ENCODE measurements at places on chromosomes 11 and 22.

DNA sequence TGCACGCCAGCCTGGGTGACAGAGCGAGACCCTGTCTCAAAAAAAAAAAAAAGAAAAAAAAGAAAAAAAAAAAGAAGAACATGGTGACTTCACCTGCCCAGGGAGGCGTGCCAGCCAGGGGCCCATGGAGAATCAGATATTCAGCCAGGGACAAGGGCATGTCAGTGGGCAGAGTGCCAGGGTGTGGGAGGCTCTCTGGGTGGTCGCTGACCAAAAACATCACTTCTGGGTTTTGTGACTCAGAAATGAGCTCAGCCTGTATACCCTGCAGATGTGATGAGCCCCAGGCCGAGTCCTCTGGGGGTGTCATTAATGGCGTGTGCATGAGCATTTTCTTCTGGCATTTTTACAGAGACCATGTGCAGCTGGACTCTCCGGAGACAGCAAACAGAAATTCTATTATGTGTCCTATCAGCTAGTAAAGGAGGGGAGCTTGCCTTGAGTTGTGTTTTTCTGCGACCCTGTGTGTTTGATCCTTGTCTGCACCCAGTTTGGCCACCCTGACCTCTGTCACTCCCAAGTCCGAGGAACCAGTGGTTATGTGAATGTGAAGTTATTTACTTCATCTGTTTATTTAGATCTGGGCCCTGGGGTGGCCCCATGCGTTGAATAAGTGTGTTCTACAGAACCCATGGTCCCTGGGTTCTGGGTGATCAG is 53.6 kb downstream of the BCR start:
- no peaks in the 10 kb centered on the region for H3K27me3 ChIP-seq
- DNase-seq: no peak
- H3K4me1 ChIP-seq: peaks cover 36% of the 10 kb centered on the region

DNA sequence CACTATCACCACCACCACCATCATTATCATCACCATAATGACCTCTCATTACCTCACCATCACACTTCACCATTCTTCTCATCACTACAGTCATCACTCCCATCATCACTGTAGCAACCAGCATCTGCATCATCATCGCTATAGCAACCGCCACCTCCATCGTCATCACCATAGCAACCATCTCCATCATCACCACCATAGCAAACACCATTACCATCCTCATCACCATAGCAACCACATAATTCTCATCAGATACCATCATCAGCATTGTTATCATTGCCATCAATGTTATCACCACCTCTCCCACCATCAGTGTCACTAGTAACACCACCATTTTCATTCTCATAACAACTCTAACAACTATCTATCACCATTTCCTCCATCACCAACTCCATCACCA is 23.1 kb upstream of the CD82 start:
- no peaks in the 10 kb centered on the region for H3K4me1 ChIP-seq
- no peak overlapping the region for H3K4me3 ChIP-seq
- H3K27me3 ChIP-seq: no peaks in the 10 kb centered on the region
- peak; percentile 5 for DNase-seq
- H3K36me3 ChIP-seq: no peaks in the 10 kb centered on the region

GRCh38 chr11:81647374-81647773 is 1086.3 kb downstream of the FAM181B start:
- H3K27me3 ChIP-seq: no peaks in the 10 kb centered on the region
- no peak for DNase-seq
- H3K4me1 ChIP-seq: no peaks in the 10 kb centered on the region
- no peaks in the 10 kb centered on the region for H3K36me3 ChIP-seq

GRCh38 chr11:74866557-74866956 is 82.3 kb downstream of the XRRA1 start:
- no peaks in the 10 kb centered on the region for H3K4me1 ChIP-seq
- H3K4me3 ChIP-seq: no peak overlapping the region
- no peak for DNase-seq
- H3K27ac ChIP-seq: no peak overlapping the region
- no peaks in the 10 kb centered on the region for H3K27me3 ChIP-seq
- peaks cover 22% of the 10 kb centered on the region for H3K36me3 ChIP-seq

DNA sequence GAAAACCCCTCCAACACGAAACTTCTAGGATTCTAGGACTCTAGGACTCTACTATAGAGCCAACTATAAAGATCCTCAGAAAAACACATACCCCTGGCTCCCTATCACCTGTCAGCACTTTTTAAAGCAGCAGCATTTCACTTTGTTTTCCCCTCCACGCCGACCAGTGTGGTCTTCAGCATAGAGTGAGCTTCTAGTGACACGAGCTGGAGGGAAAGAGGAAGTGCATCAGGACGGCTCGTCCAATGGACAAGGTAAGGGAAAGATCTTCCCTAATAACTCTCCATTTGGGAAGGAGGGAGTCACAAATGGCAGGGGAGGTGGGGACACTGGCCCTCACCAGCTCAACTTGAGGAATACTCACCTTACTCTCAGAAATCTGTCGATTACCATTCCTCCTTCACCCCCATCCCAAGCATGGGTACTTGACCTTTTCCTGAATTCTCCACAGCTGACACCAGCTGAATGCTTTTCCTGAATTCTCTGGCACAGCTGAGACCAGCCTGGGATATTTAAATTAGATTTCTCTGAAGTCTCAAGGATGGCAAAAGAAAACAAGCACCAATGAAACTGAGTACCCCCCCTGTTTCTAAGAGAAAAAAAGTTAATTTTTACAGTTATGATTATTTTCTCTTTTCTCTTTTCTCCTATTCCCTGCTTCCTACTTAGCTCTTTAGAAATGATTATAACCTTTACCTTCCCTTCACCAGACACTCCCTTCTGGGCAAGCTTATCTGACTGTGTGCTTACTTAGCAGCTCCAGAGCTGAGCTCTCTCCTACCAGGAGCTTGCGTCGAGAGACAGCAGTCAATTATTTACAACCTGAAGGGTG is 33.3 kb upstream of the NNMT start:
- H3K4me3 ChIP-seq: no peak overlapping the region
- peak; percentile 58 for DNase-seq
- H3K27me3 ChIP-seq: no peaks in the 10 kb centered on the region
- H3K4me1 ChIP-seq: no peaks in the 10 kb centered on the region

GRCh38 chr11:71144736-71145135 is 107.6 kb downstream of the SHANK2 start:
- H3K4me1 ChIP-seq: no peaks in the 10 kb centered on the region
- H3K4me3 ChIP-seq: no peak overlapping the region
- DNase-seq: no peak
- no peaks in the 10 kb centered on the region for H3K36me3 ChIP-seq
- no peak overlapping the region for H3K27ac ChIP-seq
- H3K27me3 ChIP-seq: no peaks in the 10 kb centered on the region

GRCh38 chr22:37285937-37286336 is 3.6 kb downstream of the CYTH4 start:
- peaks cover 32% of the 10 kb centered on the region for H3K36me3 ChIP-seq
- H3K27me3 ChIP-seq: no peaks in the 10 kb centered on the region
- H3K27ac ChIP-seq: no peak overlapping the region
- H3K4me3 ChIP-seq: no peak overlapping the region

- no peak for DNase-seq
- peaks cover 18% of the 10 kb centered on the region for H3K4me1 ChIP-seq
- no peaks in the 10 kb centered on the region for H3K36me3 ChIP-seq
- H3K27ac ChIP-seq: no peak overlapping the region
- H3K27me3 ChIP-seq: no peaks in the 10 kb centered on the region
Observed at GRCh38 chr22:37681001-37681424, 5.1 kb upstream of the NOL12 start.

- no peak overlapping the region for H3K4me3 ChIP-seq
- H3K4me1 ChIP-seq: peaks cover 35% of the 10 kb centered on the region
- no peak overlapping the region for H3K27ac ChIP-seq
- no peaks in the 10 kb centered on the region for H3K27me3 ChIP-seq
- no peak for DNase-seq
Observed at GRCh38 chr11:66332371-66333219, 3.6 kb downstream of the RIN1 start.

- peaks cover 3% of the 10 kb centered on the region for H3K27me3 ChIP-seq
- no peaks in the 10 kb centered on the region for H3K36me3 ChIP-seq
- H3K27ac ChIP-seq: no peak overlapping the region
- no peak overlapping the region for H3K4me3 ChIP-seq
- no peaks in the 10 kb centered on the region for H3K4me1 ChIP-seq
- DNase-seq: no peak
Observed at GRCh38 chr11:8382436-8383053, 118.9 kb upstream of the LMO1 start.

DNA sequence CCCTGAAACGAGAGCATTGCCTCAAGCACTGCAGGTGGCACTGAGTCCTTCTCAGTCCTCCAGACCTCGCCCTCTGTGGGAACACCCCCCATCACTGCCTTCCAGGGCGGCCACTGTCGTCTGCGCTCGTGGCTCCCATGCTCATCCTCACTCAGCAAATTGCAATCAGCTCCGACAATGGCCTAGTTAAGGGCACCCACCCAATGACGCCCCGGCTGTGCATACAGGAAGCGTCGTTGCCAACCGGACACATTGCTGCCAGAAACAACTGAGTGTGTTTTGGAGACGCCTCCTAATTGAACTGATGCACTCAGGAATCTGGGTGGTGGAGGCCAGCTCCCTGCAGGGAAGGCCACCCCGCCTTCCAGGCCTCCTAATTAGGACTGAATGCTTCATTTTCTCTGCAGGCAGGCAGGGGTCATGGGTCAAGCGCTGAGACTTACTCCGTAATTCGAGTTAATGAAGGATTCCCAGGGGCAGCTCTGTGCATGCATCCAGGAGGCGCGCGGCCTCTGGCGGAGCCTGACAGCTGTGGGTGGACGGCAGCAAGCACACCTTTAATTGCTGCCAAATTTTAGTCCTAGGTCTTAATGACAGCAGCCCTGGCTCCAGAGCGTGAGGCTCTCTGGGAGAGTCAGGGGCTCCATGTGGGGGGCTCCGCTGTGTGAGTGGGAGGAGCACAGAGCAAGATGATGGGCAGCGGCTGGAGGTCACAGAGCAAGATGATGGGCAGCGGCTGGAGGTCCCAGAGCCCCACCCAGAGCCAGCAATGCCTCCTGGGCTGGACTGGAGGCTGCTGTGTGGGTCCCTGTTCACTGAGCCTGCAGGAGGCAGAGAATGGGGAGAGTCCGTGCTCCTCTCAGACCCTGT is 199.0 kb downstream of the BRD1 start:
- no peaks in the 10 kb centered on the region for H3K36me3 ChIP-seq
- H3K27ac ChIP-seq: no peak overlapping the region
- H3K27me3 ChIP-seq: no peaks in the 10 kb centered on the region
- H3K4me3 ChIP-seq: no peak overlapping the region

GRCh38 chr11:10514202-10514601 is 26.8 kb downstream of the RNF141 start:
- DNase-seq: no peak
- no peak overlapping the region for H3K4me3 ChIP-seq
- no peaks in the 10 kb centered on the region for H3K36me3 ChIP-seq
- no peaks in the 10 kb centered on the region for H3K27me3 ChIP-seq
- H3K27ac ChIP-seq: no peak overlapping the region

- no peak overlapping the region for H3K4me3 ChIP-seq
- H3K4me1 ChIP-seq: peaks cover 94% of the 10 kb centered on the region
Observed at GRCh38 chr11:68469122-68469521, 8.6 kb downstream of the PPP6R3 start.

GRCh38 chr11:28730336-28730735 is 622.1 kb downstream of the METTL15 start:
- no peaks in the 10 kb centered on the region for H3K4me1 ChIP-seq
- H3K27ac ChIP-seq: no peak overlapping the region
- no peak for DNase-seq
- H3K36me3 ChIP-seq: no peaks in the 10 kb centered on the region
- H3K27me3 ChIP-seq: no peaks in the 10 kb centered on the region

DNA sequence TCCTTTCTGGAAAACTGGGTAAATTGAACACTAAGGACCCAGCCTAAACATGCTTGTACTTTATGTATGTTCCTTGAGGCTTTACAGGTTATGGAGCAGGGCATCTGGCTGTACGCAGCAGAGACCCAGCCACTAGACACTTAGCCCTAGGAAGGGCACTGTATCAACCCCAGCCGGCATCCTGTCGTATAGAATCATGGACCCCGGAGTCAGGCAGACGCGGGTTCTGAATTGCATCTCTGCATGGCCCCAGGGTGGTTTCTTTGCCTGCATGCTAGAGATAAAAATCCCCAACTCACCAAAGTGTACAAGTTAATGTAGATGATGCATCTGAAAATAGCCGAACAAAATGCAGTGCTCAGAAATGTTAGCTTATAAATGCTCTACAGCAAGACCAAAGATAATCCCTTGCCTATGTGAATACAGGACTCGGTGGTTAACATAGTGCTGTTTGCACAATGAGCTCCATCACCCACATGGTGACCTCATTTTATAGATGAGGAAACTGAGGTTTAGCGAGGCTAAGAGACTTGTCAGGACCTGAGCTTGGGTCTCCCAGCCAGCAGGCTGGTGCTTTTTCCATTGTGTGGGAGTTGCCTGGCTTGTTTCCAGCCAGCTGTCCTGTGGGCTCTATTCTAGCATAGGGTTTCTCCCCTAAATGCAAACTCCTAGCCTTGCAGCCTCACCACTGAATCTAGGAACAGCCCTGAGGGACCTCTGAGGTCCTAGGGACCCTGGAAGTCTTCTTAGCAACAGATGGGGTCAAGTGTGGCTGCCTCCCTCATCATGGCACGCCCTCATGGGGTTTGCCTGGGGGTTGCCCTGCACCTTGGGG is 7.3 kb downstream of the CD6 start:
- H3K27me3 ChIP-seq: no peaks in the 10 kb centered on the region
- H3K4me3 ChIP-seq: peak overlapping the region; percentile 17
- H3K36me3 ChIP-seq: peaks cover 27% of the 10 kb centered on the region
- peak; percentile 64 for DNase-seq
- peak overlapping the region; percentile 29 for H3K27ac ChIP-seq

DNA sequence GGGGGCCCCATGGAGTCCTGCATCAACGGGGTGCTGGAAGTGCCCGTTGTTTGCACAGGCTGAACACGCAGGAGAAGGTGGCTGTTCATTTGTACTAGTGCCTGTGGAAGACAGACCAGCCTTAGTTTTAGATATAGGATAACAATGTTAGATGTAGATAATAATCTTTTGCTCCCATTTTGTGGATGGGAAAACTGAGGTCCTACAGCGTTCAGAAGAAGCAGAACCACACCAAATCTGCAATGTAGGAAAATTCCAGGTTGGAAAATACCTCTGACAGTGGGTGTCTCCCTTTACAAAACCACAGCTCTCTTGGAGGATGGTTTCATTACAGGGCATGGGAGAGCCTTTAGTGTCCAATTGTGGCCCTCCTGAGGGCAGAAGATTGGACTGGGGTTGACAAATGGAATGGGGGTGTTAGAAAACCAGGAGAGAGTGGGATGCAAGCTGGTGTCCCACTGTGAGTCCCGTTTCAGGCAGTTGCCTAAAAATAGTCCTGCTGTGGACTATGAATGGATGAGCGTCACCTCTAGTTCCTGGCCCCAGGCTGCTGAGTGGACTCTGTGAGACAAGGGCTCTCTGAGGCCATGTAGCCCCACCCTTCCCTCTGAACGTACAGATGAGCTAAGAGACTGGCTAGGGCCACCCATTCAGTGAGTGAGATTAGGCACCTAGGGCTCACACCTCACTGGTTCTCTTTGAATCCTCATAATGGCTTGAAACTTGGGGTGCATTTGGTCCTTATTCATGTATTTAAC is 508.8 kb downstream of the MN1 start:
- no peak for DNase-seq
- H3K36me3 ChIP-seq: no peaks in the 10 kb centered on the region
- H3K4me3 ChIP-seq: no peak overlapping the region
- no peak overlapping the region for H3K27ac ChIP-seq
